Panc1 (cell line): ENCODE measurements at places on chromosomes 12 and 14.

- no peak for DNase-seq
Measured at GRCh38 chr14:92144708-92145107, 22.9 kb downstream of the CPSF2 start.

- no peak for DNase-seq
Measured at GRCh38 chr14:60197629-60198303, 32.6 kb upstream of the DHRS7 start.

- DNase-seq, result no peak
Measured at GRCh38 chr14:55221968-55222367, 30.6 kb upstream of the DLGAP5 start.

- DNase-seq, result no peak
Measured at GRCh38 chr12:117046011-117046369, 53.2 kb downstream of the TESC start.

DNA sequence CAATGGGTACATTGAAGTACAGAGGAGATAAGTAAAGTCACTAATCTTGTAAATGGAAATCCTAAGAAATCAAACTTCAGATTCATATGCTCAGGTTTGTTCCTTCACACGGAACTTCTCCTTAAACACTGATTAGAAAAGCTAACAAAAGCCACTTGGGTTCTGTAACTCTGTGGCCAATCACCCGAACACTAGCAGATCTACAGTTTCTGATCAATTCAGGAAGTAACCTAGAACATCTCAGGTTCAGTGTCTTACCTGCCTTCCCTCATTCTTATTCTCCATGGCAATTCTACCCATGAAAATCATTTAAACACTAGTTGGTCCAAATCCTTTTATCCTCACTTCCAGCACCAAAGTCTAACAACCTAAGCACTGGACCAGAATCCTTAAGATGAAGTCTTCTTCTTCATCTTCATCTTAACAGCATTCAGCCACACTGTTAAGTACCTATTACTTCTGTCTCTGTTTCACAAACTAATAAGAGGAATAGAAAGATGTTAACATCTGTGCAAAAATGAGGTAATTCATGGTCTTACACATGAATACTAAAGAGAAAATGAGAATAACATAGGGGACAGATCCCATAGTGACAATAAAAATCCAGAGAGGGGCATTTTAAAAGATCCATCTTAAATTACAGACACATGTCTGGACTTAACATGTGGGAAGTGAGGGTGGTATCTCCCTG, 184.5 kb downstream of the SSPN start:
- DNase-seq, result no peak

- no peak for DNase-seq
Measured at GRCh38 chr12:51823875-51824565, 24.5 kb downstream of the FIGNL2 start.

GRCh38 chr12:129659961-129660622, 243.7 kb downstream of the TMEM132D start:
- no peak for DNase-seq

GRCh38 chr12:78284417-78284816, 453.7 kb downstream of the NAV3 start:
- no peak for DNase-seq

DNA sequence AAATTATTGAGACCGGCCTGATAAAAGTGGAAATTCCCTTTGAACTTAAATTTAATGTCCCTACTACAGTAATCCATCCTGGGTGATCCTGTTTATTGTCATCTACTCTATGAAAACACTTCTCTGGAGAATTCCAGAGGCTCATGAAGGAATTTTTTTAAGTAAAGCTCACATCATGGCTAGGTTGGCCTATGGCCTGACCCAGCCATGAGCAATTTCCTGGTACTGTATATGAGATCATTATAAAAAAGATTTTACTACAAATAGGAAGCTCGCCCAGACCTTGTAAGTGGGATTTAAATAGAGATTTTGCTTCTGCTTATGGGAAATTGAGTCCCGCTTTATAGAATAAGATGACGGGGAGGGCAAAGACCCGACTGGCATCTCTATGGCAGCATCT, 215.5 kb downstream of the DPF3 start:
- no peak for DNase-seq

DNA sequence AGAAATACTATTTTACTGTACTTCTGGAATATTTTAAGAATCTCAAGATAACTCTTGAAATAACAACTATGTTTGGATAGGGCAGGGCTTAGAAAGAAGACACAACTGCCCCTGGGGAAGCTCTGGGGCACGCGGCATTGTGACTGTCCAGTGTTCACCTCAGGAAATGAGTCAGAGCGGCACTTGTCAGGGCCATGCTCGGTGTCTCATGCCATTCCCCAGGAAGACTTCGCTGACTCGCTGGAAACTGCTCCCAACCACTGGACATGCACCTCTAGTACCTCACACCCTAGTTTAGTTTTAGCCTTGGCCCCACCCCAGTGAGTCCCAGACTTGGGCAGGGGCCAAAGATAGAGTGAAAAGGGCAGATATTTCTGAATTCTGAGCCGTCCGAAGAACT, 192.0 kb downstream of the TTC7B start:
- DNase-seq, result no peak
